NCI-H2081 (cell line): ENCODE measurements at places on chromosomes 3 and 15.

GRCh38 chr3:15979495-15979894 lies 181.7 kb upstream of the ANKRD28 start:
- DNase-seq = no peak

DNA sequence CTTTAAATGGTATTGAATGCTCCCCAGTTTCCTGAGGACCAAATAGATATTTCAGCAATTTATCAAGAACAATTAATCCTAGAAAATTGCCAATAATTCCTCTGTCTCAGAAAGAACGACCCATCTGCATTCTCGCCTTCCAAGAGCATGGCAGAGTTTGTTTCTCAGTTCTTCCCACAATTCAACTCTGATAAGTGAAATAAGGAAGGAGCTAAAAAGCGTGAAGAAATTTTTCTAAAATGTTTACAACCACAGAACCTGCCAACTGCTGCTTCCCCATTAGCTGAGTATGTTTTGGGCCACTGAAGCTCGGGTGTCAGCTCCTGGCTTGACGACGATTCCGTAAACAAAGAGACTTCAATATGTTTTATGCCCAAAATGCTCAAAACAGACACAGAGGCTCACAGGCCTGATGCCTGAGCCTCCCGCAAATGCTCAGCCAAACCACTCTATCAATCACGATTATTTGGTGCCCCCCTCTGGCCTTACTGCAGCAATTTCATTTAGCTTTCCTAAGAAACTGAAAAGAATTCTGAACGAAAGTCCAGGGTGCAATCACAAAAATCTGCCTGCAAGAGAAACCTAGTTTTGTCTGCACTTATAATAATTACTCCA lies 259.2 kb upstream of the CCDC54 start:
- DNase-seq = peak; percentile 42

- DNase-seq = no peak
Measured at GRCh38 chr3:118688396-118688884, 346.2 kb downstream of the IGSF11 start.

- no peak for DNase-seq
Measured at GRCh38 chr3:134867277-134867676, 72.2 kb downstream of the EPHB1 start.

DNA sequence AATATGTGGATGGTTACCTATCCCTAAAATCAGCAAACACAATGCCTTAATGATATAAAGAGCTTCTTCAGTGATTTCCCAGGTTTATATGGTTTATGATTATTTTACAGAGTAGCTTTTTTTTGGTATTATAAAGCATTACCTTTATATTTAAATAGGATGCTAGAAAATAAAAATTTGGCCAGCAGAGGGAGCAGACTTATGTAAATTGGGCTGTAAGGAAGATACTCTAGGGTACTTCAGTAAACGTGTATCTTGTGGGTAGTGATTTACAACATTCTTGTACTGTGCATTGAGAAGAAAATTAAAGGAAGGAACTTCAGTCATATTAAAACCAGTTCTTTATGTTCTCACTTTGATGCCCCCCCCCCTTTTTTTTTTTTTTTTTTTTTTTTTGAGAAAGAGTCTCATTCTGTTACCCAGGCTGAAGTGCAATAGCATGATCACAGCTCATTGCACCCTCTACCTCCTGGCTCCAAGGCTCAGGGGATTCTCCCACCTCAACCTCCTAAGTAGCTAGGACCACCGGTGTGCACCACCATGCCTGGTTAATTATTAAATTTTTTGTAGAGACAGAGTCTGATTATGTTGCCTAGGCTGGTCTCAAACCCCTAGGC lies 167.9 kb downstream of the BBX start:
- DNase-seq = peak; percentile 55

DNA sequence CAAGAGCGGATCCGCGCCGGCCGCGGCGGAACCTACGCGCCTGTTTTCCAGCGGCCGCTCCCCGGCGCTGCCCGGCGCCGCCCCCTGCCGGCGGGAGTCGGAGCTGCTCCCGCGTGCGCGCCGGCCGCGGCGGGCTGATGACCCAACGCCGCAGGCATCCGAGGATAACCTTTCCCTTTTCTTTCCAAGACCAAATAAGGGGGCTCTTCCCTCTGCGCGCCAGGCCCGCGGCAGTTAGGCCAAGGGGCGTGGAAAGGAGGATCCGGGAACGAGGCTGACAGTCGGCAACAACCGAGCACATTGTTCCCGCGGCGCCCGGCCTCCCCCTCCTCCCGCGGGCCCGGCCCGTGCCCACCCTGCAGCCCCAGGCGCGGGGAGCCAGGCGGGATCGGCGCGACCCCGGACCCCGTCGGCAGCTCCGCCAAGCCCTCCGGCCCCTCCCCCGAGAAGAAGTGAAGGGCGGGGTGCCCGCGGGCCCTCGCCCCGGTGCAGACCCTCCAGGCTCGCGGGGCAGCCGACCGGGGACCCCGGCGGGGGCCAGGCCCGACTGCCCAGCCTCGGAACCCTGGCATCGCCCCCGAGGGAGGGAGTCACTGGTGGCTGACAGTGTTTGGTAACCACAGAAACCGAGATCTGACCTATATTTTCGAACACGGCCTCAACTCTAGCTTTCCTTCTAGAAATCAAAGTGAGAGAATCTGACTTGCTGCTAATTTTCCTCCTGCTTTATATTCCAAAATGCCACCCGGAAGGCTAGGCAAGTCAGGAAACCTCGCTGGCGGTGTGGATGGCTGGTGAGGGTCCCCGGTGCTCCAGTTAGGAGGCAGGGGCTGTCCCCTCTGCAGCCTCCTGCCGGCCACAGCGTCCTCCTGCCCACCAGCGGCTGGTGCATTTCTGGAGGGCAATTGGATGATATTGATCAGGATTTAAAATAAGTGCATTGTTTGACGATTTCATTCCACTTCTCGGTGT lies 45.6 kb upstream of the SYNM start:
- peak; percentile 73 for DNase-seq

GRCh38 chr3:160409812-160410610 lies 10.6 kb downstream of the SMC4 start:
- DNase-seq = no peak

- no peak for DNase-seq
Measured at GRCh38 chr3:86951322-86951721, 39.6 kb downstream of the VGLL3 start.

- no peak for DNase-seq
Measured at GRCh38 chr3:59563966-59564365, 514.1 kb upstream of the CFAP20DC start.

GRCh38 chr3:197376735-197377555 lies 78.5 kb upstream of the DLG1 start:
- no peak for DNase-seq

- no peak for DNase-seq
Measured at GRCh38 chr3:125313060-125313635, 62.0 kb downstream of the ZNF148 start.

GRCh38 chr15:30023798-30024295 lies 58.9 kb upstream of the GOLGA8J start:
- no peak for DNase-seq

DNA sequence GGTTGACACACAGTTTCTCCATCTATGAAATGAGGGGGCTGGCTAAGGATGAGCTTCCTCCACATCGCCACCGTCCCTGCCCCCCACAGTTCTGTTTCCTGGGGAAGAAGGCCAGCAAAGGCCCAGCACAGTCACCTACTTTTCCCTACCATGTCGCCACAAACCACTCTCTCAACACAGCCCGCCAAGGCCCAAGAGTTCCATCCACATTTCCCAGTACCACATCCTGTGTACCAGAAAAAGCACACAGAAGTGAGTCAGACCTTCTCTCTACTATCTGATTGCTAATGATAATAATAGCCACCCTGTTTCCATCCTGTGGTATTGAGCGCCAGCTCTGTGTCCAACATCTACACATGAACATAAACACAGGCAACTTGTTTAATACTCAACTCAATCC lies 30.3 kb upstream of the C15orf39 start:
- DNase-seq = no peak

- DNase-seq = no peak
Measured at GRCh38 chr3:61875976-61876671, 314.8 kb downstream of the PTPRG start.

DNA sequence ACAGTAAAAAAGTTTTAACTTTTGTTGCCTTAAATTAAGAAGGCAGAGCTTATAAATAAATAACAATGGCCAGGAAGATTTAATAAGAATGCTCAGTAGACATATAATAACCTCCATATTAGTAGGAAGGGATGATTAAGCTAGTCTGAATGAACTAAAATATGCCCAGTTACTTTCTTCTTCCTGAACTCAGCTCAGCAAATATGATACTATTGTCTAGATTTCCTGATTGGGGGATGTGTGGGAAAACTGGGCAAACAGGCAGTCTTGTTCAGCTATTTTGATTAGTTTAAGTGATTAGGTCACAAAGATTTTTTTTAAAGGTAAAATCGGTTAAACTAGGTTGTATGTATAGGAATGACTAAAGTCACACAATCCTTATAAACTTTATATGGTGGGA lies 167.2 kb upstream of the SLC2A2 start:
- no peak for DNase-seq

DNA sequence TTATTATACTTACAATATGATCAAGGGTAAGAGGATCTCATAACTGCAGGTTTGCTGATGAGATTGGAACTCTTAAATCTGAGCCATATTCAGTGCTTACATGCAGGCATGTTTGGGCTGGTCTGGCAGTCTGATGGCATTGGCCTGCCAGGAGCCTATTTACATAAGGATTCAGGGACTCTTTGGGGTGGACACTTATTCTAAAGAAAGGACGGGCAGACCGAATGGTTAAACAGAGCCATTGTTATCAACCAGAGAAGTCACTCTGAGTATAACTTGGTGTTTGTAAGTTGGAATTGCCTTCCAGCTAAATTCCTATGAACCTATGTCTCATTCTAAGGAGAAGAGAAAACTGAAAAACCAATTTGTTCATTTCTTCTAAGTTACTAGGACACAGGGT lies 932.8 kb downstream of the IGSF11 start:
- DNase-seq = no peak

DNA sequence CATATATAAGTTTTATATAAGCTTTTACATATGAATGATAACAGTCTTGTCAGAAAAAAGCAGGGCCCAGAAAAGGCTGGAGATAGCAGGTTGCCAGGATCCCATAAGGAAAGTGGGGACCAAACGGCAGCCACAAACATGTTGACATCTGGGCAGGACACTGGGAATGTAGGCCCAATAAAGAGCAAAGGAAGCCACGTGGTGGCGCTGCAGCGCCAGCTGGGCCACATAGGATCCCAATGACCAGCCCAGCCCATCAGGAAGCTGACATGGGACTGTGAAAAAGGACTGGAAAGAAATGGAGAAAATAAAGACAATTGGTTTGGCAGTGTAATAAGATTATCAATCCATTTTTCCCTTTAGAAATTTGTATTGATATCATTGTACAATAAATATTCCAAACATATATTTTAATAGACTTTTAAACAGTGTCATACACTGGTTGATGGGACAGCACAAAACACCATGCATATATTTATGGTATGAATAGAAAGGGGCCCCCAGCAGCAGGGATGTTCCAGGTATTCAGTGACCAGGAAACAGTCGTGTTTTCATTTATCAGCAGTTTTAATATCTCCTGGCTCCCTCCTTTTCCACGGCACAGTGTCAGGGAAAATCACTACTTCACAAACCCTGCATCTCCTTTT lies 89.0 kb upstream of the STRIT1 start:
- DNase-seq = peak; percentile 86
